ENCODE measurements at places on chromosomes 7 and 10.
A peak's percentile ranks its signal among the peaks of the same experiment; 100 is the strongest.

DNA sequence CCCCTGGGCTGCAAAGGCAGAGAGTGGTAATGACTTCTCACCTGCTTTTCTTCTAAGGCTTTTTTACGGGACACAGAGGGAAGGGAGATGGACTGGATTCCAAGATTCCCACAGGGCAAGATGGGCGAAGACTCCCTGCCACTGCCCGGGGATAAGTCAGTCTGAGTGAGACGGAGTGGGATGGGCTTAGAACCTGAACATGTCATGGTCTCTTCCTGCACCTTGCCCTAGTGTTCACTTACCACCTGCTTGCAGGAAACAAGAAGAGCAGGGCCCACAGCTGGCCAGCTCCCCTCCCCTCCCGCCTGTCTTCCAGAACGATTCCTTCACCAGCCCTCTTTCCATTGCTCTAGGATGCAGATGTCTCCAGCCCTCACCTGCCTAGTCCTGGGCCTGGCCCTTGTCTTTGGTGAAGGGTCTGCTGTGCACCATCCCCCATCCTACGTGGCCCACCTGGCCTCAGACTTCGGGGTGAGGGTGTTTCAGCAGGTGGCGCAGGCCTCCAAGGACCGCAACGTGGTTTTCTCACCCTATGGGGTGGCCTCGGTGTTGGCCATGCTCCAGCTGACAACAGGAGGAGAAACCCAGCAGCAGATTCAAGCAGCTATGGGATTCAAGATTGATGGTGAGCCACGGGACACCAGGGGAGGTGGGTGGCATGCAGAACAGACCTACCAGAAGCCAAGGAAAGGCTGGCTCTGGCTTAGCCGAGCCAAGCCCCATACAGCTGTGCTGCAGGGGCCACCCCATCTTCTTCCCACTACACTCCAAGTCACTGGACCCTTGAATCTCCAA is 1.3 kb downstream of the SERPINE1 start:
- no peak for DNase-seq

GRCh38 chr7:72603073-72603472 is 190.9 kb upstream of the CALN1 start:
- no peak for DNase-seq

DNA sequence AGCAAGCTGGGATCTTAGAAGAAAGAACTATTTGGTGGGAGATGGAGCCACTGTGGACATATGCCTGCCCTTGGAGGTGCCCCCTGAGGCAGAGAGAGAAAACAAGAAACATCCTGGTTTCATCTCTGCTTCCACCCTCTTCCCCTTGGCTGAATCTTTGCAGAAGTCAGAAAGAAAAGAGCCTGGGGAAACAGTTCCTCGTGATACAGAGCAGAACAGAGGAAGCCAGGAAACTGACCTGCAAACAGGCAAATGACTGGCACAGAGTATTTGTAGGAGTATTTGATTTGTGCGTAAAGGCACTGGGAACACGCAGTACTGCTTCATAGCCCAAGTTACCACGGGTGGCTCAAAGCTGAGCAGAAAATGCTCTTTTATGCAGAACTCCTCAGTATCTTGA is 7.0 kb upstream of the KEL start:
- DNase-seq = no peak

DNA sequence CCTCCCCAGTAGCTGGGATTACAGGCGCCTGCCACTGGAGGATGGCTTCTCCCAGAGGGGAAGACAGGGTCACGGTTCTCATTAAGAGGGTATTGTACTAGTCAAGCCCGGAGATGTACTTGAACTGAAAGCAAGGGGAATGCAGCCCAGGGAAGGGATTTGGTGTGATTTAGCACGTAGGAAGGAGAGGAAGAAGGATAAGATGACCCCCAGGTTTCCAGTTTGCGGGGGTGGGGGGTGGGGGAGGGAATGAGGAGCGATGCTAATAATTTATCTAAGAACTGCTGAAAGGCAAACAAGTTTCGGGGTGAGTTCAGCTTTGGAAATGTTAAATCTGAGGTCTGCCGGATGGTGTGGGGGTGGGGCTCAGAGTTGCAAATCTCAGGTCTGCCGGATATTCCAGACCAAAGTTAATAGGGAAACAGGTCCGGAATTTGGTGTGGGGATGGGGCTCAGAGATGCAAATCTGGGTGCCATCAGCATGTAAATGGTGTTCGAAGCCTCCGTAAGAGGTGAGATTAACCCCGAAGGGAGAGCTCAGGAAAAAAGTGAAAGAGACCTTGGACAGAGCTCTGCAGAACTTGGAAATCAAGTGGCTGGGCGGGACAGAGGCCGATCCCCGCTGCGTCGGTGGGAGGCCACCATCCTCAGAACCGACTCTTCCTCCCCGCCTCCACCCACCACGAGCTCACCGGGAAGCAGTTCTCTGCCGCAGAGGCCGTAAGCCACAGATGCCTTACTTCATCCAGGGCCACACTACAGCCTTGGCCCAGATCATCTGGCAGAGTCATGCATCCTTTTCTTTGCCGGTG is 1.6 kb upstream of the SEPHS1 start:
- DNase-seq = peak; percentile 69

- DNase-seq = no peak
Measured at GRCh38 chr10:13187135-13187534, 25.8 kb downstream of the MCM10 start.
